ENCODE measurements at places on chromosomes 3 and 15.

DNA sequence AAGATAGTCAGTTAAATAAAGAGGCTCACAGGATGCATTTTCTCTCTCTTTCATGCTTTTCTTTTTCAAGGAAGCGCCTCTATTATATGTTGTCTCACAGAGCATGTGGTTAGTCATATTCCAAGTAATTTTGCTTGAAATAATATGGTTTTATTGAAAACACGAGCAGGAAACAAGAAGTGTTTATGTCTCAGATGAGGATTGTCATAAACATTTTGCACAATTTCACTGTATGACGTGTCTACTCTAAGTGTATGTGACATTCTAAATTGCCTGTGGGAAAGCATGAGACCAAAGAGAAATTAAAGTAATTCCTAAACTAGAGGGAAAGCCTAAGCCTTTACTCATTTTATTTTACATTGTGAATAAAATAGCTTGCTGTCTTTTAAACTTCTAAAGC, 818.6 kb downstream of the EPHA3 start:
- no peak for DNase-seq

DNA sequence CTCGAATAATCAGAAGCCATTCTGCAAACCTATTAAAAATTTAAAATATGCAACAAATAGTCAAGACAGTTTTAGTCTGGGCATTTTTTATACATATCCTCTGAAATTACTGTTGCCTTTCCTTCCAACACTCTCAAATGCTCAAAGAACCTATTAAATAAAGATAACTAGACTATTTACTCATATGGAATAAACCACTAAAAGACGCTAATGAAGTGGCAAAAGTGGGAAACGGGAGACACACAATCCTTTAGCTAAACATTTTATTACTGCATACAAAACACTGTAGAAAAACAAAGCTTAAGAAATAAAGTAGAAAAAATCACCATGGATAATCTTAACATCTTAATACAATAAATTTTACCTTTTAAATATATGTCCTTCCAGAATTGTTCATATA, 75.4 kb downstream of the HERC1 start:
- no peak for DNase-seq

GRCh38 chr15:71143373-71144310, 28.4 kb downstream of the THSD4 start:
- DNase-seq: no peak

DNA sequence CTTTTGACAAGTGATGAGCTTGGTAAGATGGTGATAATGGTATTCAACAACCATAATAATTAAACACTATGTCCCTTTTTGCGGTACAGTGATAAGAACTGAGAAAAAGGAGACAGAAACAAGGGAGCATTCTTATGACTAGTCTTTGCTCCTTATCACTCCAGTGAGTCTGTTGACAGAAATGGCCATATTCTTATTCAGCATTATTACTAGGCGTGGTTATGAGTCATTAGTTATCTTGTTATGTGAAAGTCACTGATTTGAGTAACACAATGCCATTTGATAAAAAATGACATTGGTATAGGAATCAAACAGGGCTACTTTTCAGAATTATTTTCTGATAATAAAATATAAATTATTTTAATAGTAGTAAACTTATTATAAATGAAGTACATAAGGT, 193.5 kb downstream of the C3orf38 start:
- no peak for DNase-seq

GRCh38 chr3:52281981-52282801, 3.7 kb upstream of the WDR82 start:
- DNase-seq: no peak

Measured in stromal cell of bone marrow (primary cell).